HuH-7.5 (cell line): ENCODE measurements at places on chromosomes 5 and 9.

- no peak for DNase-seq
Observed at GRCh38 chr9:121598167-121598964, 53.1 kb upstream of the DAB2IP start.

DNA sequence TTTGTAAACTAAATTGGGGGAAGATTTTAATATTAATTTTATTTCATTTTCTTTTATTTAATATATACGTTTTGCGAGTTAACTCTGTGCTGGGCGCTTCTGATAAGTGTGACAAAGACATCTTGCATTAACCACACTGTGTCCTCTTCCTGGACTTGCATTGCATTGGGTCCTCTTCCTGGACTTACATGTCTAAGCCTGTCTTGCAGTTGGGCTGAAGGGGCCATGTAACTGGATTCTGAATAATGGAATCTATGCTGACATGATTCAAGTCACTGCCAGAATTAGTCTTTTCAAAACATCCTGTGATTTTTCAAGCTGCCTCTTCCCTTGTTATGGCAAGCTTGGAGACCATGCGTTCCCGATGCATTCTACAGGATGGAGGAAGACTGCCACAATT is 122.6 kb downstream of the TRIM32 start:
- no peak for DNase-seq

DNA sequence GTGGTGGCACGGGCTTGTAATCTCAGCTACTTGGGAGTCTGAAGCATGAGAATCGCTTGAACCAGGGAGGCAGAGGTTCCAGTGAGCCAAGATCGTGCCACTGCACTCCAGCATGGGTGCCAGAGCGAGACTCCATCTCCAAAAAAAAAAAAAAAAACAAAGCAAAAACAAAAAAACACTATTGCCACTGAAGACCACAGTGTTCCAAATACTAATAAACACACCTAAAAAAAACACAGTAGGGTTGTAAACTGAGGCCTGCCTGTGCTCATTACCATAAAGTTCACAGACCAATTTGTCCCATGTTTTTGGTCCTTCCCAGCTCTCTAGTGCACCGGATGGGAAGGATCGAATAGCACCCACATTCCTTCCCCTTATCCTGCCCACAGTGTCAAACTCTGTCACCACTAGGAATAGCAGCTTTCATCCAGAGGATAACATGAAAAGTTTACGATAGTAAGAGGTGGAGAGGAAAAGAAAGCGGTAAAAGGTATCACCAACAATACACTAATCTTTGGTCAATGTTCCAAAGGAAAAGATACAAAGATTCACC is 49.2 kb downstream of the MYO10 start:
- DNase-seq: no peak

GRCh38 chr5:55911784-55912653 is 60.9 kb downstream of the IL31RA start:
- DNase-seq: no peak

DNA sequence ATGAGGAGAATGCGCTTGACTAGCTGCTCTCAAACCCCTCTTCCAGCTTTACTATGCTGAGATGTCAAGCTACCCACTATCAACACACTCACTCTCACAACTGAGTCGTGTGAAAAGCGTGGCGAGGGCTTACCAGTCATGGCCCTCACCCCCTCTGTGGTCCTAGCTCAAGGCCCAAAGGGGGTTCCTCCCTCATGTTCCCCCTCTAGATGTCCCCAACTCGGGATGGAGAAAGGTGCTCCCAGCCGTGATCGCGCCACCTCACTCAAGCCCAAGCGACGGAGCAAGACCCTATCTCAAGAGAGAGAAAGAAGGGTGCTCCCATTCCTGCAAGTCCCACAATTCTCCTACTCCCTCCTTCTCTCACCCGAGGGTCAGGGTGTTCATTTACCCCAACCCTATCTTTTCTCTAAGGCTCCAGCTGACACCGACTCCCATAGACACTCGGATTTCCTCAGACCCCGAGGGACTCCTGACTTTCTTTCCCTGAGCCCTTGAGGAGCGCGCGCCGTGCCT is 559 bp downstream of the SLC38A9 start:
- DNase-seq: no peak

- DNase-seq: no peak
Observed at GRCh38 chr5:2699686-2700085, 51.8 kb downstream of the IRX2 start.

DNA sequence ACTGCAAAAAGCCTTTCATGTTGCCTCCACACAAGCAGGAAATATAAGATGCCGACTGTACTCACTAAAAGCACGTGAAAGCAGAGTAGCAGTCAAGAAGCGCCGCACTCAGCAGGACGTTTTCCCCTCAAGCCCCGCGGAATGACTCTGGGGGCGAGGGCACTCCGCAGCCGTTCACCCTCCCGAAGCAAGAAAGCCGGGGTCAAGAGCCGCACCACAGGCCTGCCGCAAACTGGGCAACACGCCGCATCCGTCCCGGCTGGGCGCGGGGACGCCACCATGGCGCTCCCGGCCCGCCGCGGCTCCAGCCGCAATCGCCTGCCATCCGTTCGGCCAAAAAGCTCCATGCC is 364 bp downstream of the RPS6 start:
- no peak for DNase-seq

DNA sequence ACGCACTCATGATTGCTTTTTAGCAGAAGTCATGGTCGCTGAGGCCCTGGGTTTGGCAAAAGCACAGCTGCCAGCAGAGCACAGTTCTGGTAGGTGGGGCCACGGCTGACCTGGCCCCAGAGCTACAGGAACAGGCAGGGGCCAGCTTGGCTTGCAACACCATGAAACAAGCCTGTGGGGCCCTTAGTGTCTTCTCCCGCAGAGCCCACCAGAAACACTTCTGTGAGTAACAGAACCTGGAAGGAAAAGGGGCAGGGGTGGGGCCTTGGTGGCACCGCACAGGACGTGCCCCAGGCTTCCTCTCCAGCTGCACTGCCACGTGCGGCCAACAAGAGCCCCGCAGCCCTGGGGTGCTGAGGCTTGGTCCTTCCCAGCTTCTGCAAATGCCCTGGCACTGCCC is 4.8 kb downstream of the ASB6 start:
- no peak for DNase-seq

- DNase-seq: no peak
Observed at GRCh38 chr5:54743997-54744788, 226.6 kb downstream of the SNX18 start.

DNA sequence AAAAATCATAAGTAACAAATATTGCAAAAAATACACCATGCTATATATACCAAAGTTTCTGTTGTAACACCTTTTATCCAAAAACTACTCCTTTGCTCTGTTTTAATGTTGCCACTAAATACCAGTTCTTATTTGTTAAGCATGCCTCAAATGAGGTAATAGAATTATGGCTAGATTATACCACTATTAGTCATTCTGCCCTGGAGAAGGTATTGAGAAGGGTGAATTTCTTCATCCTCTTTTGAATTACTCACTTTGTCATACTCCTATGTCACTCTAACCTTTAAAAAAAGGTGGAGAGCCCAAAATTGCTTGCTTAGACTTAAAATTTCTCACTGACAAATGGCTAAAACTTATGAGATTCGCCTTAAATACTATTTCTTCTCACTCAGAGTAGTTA is 750.9 kb downstream of the MAT2B start:
- no peak for DNase-seq

- DNase-seq: no peak
Observed at GRCh38 chr5:71727978-71728377, 8.9 kb downstream of the CARTPT start.

GRCh38 chr5:150067405-150067960 is 18.9 kb downstream of the CSF1R start:
- DNase-seq: no peak

GRCh38 chr9:136721339-136722092 is 9.1 kb downstream of the DIPK1B start:
- peak; percentile 54 for DNase-seq

- no peak for DNase-seq
Observed at GRCh38 chr9:6818292-6818922, 60.6 kb downstream of the KDM4C start.

DNA sequence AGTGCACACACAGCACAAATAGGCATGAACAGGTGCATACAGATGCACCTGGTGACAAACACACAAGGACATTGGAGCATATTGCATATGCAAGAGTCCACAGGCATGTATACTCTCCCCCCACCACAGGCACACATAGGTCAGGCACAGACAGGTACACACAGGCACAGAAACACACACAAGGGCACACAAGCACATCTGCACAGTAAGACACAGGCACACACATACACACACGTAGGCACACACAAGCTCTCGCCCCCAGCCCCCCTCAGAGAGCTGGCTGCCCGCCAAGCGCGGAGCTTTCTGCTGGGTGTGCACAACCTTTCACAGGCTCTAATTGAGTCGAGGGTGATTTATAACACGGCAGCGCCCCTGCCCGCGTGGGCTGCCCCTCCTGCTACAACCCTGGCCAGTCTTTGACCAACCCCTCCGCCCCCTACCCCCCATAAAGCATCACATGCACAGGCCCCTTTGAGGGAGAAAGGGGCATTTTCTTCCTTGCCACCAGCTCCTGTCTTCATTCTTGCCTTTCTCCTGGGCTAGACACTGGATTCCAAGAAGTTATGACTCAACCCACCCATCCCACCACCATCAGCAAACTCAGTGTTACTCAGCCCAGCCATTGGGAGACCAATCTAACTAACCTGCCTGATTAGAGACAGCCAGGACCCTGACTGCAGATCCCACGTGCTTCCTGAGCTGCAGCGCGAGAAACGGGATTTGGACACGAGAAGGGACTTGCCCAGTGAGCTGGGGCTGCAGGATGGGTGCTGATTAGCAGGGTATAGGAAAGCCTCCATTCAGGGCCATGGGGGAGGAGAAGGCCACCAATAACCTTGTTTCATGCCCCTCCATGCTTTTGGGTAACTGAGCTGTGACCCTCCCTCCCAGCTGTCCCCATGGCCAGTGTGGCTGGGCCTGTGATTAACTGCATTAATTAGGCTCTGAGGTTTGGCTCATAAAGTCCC is 42.8 kb upstream of the PSD2 start:
- no peak for DNase-seq

DNA sequence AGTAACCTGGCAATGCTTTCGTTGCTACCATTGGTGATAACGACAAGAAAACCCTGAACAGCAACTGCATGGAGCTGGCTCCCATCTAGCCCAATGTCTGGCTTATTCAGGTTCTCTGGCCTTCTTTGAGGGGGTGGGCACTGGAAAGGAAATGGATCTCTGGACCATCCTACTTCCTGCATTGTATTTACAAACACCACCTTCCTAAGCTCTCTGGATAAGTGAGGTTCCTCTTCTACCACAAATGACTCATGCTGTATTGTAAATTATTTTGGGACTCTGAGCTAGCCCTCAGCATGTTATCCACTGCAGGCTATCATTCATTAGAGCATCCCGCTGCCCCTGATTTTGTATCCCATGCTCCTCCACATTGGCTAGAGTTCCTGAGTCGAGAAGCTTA is 136.9 kb upstream of the KLF9 start:
- DNase-seq: no peak

GRCh38 chr9:33452828-33453271 is 5.5 kb upstream of the AQP3 start:
- peak; percentile 73 for DNase-seq

GRCh38 chr9:105313238-105313637 is 68.8 kb downstream of the SLC44A1 start:
- DNase-seq: no peak

DNA sequence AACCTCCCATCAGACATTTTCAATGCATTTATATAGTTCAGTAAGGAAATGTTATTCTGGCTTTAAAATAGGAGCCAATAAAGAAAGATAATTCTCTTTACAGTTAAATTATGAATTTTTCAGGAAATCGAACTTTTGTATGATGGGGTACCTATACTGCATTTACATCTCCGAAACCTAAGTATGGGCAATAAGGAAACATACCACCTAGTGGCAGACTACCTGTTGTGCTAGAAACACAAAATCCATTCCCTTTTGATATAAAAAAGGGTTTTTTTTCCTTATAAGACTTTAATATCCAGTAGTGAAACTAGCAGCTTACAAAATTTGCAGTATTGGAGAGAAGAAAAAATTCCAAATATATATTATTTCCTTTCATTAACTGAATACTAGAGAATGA is 21.3 kb upstream of the VLDLR start:
- no peak for DNase-seq

GRCh38 chr5:140240987-140241706 is 61.8 kb downstream of the PFDN1 start:
- DNase-seq: no peak

- DNase-seq: no peak
Observed at GRCh38 chr5:71461360-71461759, 5.9 kb downstream of the BDP1 start.

DNA sequence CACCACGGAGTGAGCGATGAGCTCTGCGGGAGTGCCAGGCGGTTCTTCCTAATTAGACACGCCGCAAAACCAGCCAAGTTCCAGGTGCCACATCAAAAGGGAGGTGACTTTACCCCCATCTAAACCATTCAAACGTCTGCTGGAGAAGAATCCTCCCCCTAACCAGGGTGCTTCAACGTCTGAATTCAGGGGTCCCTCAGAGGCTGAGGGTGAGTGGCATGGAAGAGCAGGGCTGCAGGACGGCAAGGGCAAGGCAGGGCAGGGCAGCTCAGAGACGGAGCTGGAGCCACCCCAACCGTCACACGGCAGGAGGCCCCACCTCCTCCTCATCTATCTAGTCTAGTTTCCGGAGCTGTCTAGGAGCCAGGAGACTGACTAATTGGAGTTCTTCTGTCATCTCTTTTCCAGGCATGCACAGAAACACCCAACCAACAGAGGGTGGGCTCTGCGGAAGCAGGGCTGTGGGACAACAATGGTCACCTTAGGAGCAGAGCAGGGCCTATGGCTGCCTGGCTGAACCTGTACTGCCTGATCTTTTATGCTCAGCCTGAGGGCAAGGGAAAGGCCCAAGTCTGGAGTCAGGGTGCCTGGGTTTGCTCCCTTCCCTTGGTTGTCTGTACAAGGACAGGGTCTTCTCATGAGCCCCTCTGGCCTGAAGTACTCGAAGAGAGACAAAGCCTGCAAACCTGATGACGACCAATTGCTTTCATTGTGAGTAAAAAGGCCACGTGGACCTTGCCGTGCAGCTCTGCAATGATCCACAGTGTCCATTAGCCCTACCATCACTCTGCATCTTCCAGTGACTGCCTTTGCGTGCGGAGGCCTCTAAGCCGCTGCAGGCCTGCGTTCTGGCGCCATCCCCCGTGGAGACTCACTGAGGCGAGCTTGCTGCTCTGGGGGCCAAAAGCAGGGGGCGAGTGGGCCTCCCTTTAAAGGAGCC is 81.0 kb upstream of the SLC25A51 start:
- no peak for DNase-seq
